GDM1 (cell line): ENCODE measurements at places on chromosomes 11 and 22.

DNA sequence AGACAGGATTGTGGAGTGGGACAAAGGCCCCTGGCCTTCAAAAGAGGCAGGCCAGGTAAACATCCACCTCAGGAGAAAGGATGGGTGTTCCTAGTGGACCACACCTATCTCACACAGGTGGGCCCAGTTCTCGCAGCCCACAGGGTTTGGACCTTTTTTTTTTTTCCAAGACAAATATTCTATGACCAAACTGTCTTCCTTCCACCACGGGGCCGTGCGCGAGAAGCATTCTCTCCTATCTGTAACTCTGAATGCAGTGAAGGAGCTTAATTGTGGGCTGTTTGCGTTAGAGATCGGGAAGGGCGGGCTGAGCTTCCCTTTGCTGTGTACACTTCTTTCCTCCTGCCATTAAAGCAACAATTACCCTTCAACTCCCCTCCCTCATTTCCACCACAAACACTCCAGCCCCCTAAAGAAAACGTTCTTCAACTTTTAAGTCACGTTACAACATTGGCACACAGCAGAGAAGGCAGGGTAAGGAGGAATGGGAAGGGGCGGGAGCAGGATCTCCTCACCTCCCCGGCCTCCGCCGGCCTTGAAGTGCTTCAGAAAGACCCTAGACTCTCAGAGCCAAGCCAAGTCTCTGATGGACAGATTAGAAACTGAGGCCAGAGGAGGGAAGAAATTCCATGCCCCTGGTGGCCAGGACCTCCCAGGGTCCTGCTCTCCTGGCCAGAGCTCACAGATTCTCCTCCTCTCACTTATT lies 238.4 kb downstream of the BUD13 start:
- no peak for DNase-seq

DNA sequence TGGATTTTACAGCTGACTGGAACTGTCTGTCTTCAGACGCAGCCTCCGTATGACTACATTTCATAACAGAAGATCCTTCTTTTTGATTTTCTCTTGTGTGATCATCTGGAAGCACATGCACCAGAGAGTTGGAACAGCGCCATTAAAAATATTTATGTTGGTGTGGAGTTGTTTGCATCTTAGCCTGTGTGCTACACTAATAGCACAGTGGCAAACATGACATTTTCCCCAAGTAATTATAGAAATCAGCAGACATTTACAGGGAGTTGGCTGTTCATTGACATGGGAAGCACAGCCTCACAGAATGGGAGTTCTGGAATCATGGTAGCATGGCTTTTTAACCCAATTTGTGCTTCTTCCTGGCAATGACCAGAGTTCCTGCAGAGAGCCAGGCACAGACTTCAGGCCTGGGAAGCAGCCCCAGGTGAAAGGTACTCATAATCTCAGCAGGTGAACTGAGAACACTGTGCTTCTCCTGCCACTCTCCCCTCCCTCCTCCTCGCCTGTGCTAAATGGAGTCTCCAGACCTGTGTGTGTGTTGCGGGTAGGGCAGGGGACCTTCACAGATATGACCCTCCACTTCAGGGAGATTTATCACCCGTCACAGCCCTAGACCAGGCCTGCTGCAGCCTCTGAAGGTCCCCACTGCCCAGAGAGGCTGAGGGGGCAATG lies 82.8 kb upstream of the PLET1 start:
- DNase-seq, result no peak

DNA sequence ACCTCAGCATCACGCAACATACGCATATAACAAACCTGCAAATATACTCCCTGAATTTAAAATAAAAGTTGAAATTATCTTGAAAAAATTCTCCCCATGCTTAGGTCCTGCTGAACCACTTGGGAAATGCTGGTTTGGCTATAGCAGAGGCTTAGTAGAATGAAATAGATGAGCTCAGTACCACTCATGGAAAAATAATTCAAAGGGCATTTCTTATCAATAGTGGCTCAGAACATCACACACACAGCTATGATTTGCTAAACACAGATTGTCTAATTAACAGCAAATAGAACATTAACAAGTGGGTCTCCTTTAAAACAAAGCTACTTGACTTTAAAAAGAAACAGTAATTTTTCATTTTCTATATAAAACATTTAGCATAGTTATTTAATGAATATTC lies 21.5 kb downstream of the ELMOD1 start:
- no peak for DNase-seq

DNA sequence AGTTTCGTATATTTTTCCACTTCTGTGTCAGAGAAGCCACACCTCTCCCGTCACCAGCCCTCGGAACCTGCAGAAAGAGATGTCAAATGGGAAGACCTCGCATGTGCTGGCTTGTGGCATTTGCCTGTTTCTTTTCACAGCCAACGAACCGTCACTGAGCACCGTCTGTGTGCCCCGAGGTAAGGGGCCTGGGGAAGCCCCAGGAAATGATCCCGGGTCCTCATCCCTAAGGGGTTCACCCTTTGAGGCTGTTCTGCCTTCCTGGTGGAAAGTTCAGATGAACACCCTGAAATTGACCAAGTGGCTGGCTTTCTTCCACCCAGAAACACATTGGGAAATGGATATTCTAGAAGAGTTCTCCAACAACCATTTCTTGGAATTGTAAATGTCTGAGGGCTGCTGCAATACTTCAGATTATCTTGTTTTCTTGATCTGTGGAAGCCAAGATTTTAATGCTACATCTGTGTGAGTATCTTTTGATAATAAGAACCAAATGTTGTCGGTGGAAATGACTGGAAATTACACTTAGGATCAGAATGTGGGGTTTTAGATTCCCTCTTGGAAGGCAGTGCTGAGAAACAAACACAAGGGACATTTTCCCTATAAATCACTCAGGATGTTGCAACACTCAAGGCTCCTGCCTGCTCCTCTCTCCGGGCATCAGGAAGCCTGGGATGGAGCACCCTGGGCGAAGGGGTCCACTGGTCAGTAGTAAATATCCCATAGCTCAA lies 37.6 kb downstream of the RIBC2 start:
- DNase-seq, result no peak

GRCh38 chr11:117366248-117366647 lies 38.6 kb downstream of the CEP164 start:
- no peak for DNase-seq
